Esophagus muscularis mucosa (tissue), 4 donors: ENCODE measurements at places on chromosomes 3 and 15. TPM values are rescaled to one million over a fixed set of nuclear protein-coding genes. Genes with fewer than 3 reads are reported as not detected.
A peak's percentile ranks its signal among the peaks of the same experiment; 100 is the strongest.

- peaks cover 24% of the 10 kb centered on the region for H3K4me1 ChIP-seq
- no peaks in the 10 kb centered on the region for H3K36me3 ChIP-seq
- no peak overlapping the region for H3K27ac ChIP-seq
- DNase-seq: no peak
These were observed 69.2 kb downstream of the ATP8B4 start for GRCh38 chr15:50049871-50050270.

DNA sequence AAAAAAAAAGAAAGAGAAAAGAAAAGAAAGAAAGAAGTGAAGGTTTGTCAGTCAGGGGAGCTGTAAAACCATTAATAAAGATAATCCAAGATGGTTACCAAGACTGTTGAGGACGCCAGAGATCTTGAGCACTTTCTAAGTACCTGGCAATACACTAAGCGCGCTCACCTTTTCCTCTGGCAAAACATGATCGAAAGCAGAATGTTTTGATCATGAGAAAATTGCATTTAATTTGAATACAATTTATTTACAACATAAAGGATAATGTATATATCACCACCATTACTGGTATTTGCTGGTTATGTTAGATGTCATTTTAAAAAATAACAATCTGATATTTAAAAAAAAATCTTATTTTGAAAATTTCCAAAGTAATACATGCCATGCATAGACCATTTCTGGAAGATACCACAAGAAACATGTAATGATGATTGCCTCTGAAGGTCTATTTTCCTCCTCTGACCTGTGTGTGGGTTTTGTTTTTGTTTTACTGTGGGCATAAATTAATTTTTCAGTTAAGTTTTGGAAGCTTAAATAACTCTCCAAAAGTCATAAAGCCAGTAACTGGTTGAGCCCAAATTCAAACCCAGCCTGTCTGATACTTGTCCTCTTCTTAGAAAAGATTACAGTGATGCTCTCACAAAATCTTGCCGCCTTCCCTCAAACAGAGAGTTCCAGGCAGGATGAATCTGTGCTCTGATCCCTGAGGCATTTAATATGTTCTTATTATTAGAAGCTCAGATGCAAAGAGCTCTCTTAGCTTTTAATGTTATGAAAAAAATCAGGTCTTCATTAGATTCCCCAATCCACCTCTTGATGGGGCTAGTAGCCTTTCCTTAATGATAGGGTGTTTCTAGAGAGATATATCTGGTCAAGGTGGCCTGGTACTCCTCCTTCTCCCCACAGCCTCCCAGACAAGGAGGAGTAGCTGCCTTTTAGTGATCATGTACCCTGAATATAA lies 2.0 kb downstream of the B2M start:
- peak overlapping the region; percentile 98 for H3K4me3 ChIP-seq
- DNase-seq: no peak
- H3K36me3 ChIP-seq: peaks cover 22% of the 10 kb centered on the region
- no peaks in the 10 kb centered on the region for H3K27me3 ChIP-seq

- H3K27me3 ChIP-seq: no peaks in the 10 kb centered on the region
- H3K36me3 ChIP-seq: no peaks in the 10 kb centered on the region
- no peak for DNase-seq
- H3K27ac ChIP-seq: peak overlapping the region; percentile 88
These were observed 435 bp downstream of the RAB27A start for GRCh38 chr15:55289011-55289745.

DNA sequence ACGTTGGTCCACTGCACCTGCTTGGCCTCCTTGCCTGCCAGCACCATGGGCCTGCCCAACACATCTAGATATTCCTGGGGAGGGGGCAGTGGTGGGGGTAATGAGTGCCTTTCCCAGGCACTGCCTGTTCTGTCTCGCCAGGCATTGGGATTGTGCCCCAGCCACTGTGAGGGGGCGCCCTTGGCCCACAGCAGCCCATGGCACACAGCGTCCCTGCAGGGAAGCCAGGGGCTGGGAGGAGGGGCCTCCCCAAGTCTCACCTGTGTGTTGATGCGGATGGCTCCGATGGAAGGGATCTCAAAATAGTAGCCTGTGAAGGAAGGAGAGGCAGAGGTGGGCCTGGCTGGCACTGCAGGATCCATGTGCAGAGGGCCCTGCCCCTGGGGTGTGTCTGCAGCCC lies 18.7 kb upstream of the TMEM115 start:
- H3K4me3 ChIP-seq: no peak overlapping the region
- no peaks in the 10 kb centered on the region for H3K4me1 ChIP-seq
- no peak overlapping the region for H3K27ac ChIP-seq
- DNase-seq: no peak
- H3K36me3 ChIP-seq: no peaks in the 10 kb centered on the region

DNA sequence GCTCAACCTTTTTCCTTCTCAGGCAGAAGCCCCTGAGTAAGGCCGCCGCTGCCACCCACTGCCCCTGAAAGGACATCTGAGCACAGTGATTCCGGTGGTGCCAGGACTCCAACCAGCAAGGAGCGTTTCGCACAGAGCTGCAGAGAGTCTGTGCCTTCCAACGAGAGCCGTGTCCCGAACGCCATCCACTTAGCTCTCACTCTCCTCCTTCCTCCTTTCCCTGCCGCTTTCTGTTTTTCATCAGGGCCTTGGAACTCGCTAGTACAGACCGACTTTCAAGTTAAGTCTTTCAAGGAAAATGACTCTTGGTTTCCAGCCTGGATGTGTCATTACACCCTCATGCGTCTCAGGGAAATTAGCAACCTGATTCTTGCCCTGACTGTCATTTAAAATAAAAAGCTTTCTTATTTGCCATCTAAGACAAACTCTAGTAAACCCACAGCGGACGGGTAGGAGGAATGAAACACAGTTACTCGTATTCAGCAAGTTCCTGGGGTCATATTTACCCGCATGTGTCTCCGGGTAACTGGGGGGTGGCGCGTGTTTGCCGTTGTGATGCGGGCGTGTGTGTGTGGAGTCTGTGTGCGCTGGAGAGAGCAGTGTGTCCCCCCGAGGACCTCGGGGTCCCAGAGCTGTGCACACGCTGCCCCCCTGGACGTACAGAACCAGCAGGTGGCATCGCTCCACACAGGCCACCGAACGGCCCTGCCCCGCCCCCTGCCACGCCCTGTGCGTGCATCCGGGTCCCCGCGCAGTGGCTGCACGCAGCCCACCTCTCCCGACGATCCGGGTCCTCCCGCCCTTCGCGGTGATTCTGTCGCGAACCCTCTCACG lies 30.4 kb upstream of the ALDH1A3 start:
- no peaks in the 10 kb centered on the region for H3K27me3 ChIP-seq
- H3K36me3 ChIP-seq: no peaks in the 10 kb centered on the region
- H3K4me3 ChIP-seq: peak overlapping the region; percentile 53
- H3K4me1 ChIP-seq: peaks cover 6% of the 10 kb centered on the region

- H3K27me3 ChIP-seq: no peaks in the 10 kb centered on the region
- H3K27ac ChIP-seq: no peak overlapping the region
- H3K4me1 ChIP-seq: peaks cover 44% of the 10 kb centered on the region
- no peak overlapping the region for H3K4me3 ChIP-seq
These were observed 31.4 kb downstream of the ALS2CL start for GRCh38 chr3:46661776-46662766.

- H3K36me3 ChIP-seq: no peaks in the 10 kb centered on the region
- H3K4me1 ChIP-seq: no peaks in the 10 kb centered on the region
- H3K4me3 ChIP-seq: no peak overlapping the region
- no peaks in the 10 kb centered on the region for H3K27me3 ChIP-seq
These were observed 613.1 kb downstream of the SI start for GRCh38 chr3:164465172-164465571.

DNA sequence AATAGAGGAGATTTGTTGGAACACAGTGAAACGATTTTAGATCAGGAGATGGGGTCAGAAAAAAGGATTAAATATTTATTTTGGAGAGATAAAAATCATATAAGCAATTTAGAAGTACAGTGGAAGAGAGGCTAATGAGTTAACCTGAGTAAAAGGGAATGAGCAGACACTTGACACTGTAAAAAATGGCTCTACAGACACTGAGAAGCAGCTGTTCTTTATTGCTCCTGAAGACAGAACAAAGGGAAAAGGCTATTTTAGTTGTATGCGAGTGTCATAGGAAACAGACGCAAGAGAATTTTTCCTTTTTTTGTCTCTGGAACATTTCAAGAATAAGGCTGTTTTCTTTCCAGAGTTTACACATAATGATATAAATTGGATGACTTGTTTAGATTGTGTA lies 34.3 kb downstream of the ASTE1 start:
- H3K27ac ChIP-seq: no peak overlapping the region
- no peak overlapping the region for H3K4me3 ChIP-seq
- DNase-seq: no peak
- peaks cover 50% of the 10 kb centered on the region for H3K36me3 ChIP-seq
- no peaks in the 10 kb centered on the region for H3K27me3 ChIP-seq

GRCh38 chr3:139586420-139587017 lies 47.0 kb upstream of the RBP1 start:
- H3K27ac ChIP-seq: no peak overlapping the region
- no peaks in the 10 kb centered on the region for H3K36me3 ChIP-seq
- no peaks in the 10 kb centered on the region for H3K4me1 ChIP-seq
- H3K4me3 ChIP-seq: no peak overlapping the region
- H3K27me3 ChIP-seq: no peaks in the 10 kb centered on the region

The TRAK1 gene
- 67.6 TPM for total RNA-seq

- no peaks in the 10 kb centered on the region for H3K36me3 ChIP-seq
- no peaks in the 10 kb centered on the region for H3K27me3 ChIP-seq
- no peak overlapping the region for H3K4me3 ChIP-seq
- no peak for DNase-seq
These were observed 108.9 kb downstream of the CCNL1 start for GRCh38 chr3:157051055-157051454.

The LDHAL6B gene
- not detected for total RNA-seq

GRCh38 chr3:160376681-160377080 lies 22.3 kb downstream of the IFT80 start:
- H3K27me3 ChIP-seq: no peaks in the 10 kb centered on the region
- H3K4me1 ChIP-seq: no peaks in the 10 kb centered on the region
- peaks cover 23% of the 10 kb centered on the region for H3K36me3 ChIP-seq

The ZNF717 gene
- total RNA-seq: 15.0 TPM

The CAPN3 gene
- 2.7 TPM for total RNA-seq

DNA sequence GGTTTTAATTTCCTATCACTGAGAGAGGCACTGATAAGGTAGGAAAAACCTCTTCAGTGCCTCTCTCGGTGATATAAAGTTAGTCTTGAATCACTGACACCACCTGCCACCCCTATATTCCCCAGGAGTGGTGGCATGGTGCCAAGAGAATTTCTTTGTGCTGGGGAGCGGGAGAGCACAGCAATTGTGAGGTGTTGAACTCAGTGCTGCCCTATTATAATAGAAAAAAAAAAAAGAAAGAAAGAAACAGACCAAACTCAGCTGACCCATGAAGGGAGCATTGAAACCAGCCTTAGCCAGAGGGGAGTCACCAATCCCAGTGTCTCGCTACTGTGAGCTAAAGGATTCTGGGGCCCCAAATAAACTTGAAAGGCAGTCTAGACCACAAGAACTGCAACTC lies 201.4 kb upstream of the STT3B start:
- DNase-seq: no peak
- H3K27me3 ChIP-seq: no peaks in the 10 kb centered on the region
- no peak overlapping the region for H3K4me3 ChIP-seq
- H3K4me1 ChIP-seq: no peaks in the 10 kb centered on the region

The SNX22 gene
- 0.33 TPM for total RNA-seq

The GRAMD1C gene
- 1.0 TPM for total RNA-seq

The CKMT1B gene
- total RNA-seq: 0.13 TPM

GRCh38 chr3:89923921-89924610 lies 816.6 kb downstream of the EPHA3 start:
- H3K4me1 ChIP-seq: peaks cover 8% of the 10 kb centered on the region
- H3K4me3 ChIP-seq: no peak overlapping the region
- H3K27me3 ChIP-seq: no peaks in the 10 kb centered on the region
- no peaks in the 10 kb centered on the region for H3K36me3 ChIP-seq
- DNase-seq: no peak

GRCh38 chr3:50545781-50546180 lies 21.8 kb downstream of the C3orf18 start:
- no peaks in the 10 kb centered on the region for H3K4me1 ChIP-seq
- H3K27ac ChIP-seq: no peak overlapping the region
- H3K4me3 ChIP-seq: no peak overlapping the region
- no peak for DNase-seq
- H3K27me3 ChIP-seq: no peaks in the 10 kb centered on the region
- no peaks in the 10 kb centered on the region for H3K36me3 ChIP-seq

DNA sequence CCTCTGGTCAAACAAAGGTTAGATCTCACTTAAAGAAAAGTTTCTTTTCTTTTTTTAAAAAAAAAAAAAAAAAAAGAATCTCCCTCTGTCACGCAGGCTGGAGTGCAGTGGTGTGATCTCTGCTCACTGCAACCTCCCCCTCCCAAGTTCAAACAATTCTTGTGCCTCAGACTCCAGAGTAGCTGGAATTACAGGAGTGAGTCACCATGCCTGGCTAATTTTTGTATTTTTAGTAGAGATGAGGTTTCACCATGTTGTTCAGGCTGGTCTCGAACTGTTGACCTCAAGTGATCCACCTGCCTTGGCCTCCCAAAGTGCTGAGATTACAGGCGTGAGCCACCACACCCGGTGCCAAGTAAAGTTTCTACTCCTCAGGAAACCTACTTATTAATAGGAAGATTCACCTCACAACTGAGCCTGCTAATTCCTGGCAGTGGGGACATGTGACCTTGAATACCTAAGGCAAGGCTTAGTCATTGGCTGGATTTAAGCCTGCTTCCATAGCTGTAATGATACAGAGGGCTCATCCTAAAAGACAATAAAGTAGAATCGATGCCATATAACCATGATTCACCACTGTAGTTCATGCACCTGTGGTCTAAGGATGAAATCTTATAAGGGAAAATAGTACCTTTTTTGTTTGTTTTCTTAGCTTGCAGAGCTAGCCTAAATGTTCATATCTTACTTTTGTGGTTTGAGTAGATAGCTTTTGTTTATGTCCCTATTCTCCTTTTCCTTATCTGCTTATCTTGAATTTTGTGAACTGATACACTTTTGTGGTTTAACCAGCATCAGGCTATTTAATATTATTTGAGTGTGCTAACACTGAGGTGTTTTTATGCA lies 24.8 kb upstream of the RBMS3 start:
- no peak overlapping the region for H3K4me3 ChIP-seq
- H3K36me3 ChIP-seq: no peaks in the 10 kb centered on the region
- DNase-seq: no peak

GRCh38 chr3:115469649-115470048 lies 153.7 kb upstream of the GAP43 start:
- DNase-seq: no peak
- no peaks in the 10 kb centered on the region for H3K4me1 ChIP-seq
- no peaks in the 10 kb centered on the region for H3K36me3 ChIP-seq
- no peak overlapping the region for H3K4me3 ChIP-seq

The SH2D7 gene
- not detected for total RNA-seq

The ARPP21 gene
- total RNA-seq: 0.13 TPM

- H3K4me1 ChIP-seq: peaks cover 55% of the 10 kb centered on the region
- H3K4me3 ChIP-seq: peak overlapping the region; percentile 76
- H3K27ac ChIP-seq: peak overlapping the region; percentile 97
- H3K27me3 ChIP-seq: no peaks in the 10 kb centered on the region
- DNase-seq: no peak
- H3K36me3 ChIP-seq: peaks cover 45% of the 10 kb centered on the region
These were observed 629 bp downstream of the RPL24 start for GRCh38 chr3:101685870-101686307.

GRCh38 chr3:10470120-10471053 lies 35.0 kb downstream of the ATP2B2 start:
- H3K27ac ChIP-seq: no peak overlapping the region
- H3K36me3 ChIP-seq: no peaks in the 10 kb centered on the region
- H3K27me3 ChIP-seq: no peaks in the 10 kb centered on the region

GRCh38 chr3:71273453-71273852 lies 310.1 kb downstream of the FOXP1 start:
- no peaks in the 10 kb centered on the region for H3K27me3 ChIP-seq
- H3K4me1 ChIP-seq: peaks cover 22% of the 10 kb centered on the region
- H3K4me3 ChIP-seq: no peak overlapping the region
